ENCODE measurements at places on chromosomes 2 and 18. TPM values are rescaled to one million over a fixed set of nuclear protein-coding genes. Genes with fewer than 3 reads are reported as not detected.

GRCh38 chr2:97775074-97775473 is 61.7 kb downstream of the ZAP70 start:
- ATAC-seq = no peak

The UGT1A5 gene
- total RNA-seq = not detected

The MTX2 gene
- 22.0 TPM for total RNA-seq

DNA sequence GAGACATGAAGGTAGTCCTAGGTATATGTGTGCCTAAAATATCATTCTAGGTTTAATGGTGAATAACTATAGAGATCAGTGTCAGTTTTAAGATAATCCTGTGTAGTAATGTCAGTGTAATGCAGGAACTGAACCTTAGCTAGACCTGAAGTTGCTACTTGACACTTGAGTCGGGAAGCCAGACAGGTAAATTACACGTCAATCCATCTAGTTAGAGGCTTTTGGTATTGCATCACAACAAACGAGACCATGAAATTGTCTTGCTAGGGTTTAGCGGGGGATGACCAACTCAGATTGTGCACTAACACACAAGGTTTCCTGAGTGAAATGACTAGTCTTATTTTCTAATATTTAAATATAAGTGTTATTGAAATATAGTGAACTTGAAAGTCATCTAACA is 2.0 kb downstream of the YPEL5 start:
- no peak for ATAC-seq

GRCh38 chr2:151766437-151767153 is 32.3 kb upstream of the NEB start:
- peak; percentile 90 for ATAC-seq

DNA sequence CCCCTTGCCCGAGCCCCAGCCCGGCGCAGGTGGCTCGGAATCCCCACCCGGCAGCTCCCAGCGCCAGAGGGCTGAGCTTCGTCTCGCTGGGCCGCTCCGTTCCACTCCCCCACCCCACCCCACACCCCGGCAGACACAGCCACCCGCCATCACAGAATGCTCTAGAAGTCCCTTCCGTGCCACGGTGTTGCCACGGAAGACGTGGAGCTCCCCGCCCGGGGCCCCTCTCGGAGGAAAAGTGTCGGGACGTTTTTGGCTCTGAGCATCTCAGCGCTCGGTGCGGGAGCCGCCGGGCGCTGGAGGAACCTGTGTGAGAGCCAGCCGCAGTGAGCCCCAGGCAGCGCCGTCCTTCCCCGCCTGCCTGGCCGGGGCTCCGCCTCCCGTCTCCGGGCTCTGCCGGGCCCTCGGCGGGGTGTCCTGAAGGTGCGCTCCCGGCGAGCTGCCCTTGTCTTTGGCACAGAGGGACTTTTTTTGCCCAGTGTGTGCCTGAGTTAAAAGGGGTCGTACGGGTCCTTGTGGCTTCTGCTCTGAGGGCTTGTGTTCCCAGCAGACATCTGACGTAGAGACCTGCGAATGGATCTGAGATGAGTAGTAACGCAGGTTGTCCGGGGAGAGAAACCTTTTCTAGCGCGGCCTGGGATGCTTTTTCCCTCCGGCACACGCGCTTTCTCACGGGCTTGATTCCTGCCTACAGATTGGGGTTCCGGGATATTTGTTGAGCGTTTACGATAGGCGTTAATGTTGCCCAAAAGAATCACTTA is 1.8 kb downstream of the ZCCHC2 start:
- ATAC-seq = peak; percentile 15

The SLC38A11 gene
- not detected for total RNA-seq

DNA sequence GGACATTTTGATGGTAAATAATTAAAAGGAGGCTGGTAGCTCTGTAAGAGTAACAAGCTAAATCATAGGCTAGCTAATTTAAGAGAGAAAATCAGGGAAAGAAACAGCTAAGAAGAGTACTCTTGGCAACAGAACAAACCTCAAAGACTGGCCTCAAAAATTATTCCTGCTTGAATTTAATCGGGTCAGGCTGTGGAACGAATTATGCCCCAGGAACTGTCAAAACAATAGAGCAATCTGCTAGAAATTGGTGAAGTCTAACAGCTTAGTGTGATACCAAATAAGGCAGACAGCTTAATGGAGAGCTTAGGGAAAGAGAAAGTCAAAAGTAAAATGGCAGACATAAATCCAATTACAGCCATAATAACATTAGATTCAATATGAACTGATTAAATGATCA is 215.7 kb downstream of the MREG start:
- no peak for ATAC-seq

The PRKRA gene
- 67.6 TPM for total RNA-seq

- ATAC-seq = no peak
Observed at GRCh38 chr18:24446953-24447538, 13.4 kb upstream of the HRH4 start.

GRCh38 chr2:109463891-109464290 is 149.9 kb downstream of the SEPTIN10 start:
- ATAC-seq = no peak

DNA sequence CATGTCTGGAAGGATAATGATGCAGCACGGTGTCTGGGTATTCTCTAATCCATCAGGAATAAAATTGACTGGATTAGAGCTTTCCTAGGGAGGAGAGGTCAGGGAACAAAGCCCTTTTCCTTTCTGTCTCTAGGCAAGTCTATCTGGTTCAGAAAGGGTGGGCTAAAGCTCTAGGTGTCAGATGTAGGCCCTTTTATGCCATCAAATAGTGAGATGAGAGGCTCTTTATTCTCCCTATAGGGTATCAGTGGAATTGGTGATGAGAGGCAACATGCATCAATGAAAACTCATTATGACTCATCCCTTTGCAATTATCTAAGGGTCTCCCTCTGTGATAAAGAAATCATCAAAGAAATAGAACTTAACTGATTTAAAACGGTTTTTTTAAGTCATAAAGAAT is 328.0 kb upstream of the CRIM1 start:
- no peak for ATAC-seq
